ENCODE measurements at places on chromosomes 12 and 14. TPM values are rescaled to one million over a fixed set of nuclear protein-coding genes. Genes with fewer than 3 reads are reported as not detected.

The LGMN gene
- 70.8 TPM for total RNA-seq

The GLI1 gene
- total RNA-seq = 2.1 TPM

- no peak for DNase-seq
These were observed 1.9 kb upstream of the BCL11B start for GRCh38 chr14:99273766-99274345.

- no peak for DNase-seq
These were observed 365.1 kb downstream of the ATP23 start for GRCh38 chr12:58306266-58307000.

- no peak for DNase-seq
These were observed 126.0 kb upstream of the CRY1 start for GRCh38 chr12:107219301-107219700.

DNA sequence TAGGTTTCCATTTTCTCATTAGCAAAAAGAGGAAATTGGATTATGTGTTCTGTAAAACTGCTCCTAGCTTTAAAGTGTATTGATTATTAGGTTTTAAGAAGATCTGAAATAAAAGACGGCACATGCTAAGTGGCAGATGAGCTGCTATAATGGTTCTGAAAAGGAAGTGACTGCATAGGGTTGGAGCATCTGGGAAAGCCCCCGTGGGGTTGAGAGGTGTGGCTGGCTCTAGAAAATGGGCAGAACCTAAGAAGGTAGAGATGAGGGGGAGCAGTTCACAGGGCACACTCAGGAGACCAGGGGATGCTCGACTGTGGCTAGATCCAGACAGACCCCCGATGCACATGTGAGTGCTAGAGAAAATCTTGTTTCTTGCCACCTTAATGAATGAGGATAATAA, 1.9 kb downstream of the IFNG-AS1 start:
- DNase-seq = no peak

- no peak for DNase-seq
These were observed 392.1 kb downstream of the RPS29 start for GRCh38 chr14:49194067-49194466.

DNA sequence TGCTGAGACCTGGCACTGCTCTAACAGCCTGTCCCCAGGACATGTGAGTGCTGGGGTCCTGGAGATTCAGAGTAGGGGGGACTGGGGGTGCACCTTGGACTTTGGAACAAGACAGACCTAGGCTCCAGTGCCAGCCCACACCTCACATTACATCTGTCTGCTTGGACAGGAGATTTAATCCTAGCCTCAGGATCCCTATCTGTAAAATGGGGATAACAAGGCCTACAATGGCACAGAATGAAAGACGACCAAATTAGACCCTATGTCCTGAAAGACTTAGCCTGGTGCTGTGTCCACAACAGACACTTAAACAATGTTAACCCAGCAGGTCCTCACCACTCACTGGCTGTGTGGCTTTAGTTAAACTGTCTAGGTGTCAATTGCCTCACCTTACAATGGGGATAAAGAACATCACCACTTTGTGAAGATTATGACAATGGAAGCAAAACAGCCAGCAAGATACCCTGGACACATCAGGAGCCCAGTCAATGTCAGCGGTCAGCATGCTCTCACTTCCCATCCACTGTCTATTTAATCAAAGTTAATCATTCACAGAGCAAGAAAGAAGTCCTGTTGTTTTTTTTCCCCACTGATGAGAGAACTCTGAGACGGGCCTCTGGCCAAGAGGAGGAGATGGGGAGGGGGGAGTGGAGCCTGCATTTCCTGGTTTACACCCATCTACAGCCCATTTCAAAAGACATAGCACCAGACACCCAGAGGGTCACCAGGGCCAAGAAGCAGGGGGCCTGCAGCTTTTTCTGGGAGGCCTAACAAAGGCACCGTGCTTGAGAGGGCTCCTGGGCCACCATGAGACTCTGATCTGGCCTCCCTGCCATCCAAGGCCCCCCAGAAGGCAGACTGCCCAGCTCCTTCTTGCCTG, 40.6 kb downstream of the ACTN1 start:
- no peak for DNase-seq
